ENCODE measurements at places on chromosomes 3 and 15. TPM values are rescaled to one million over a fixed set of nuclear protein-coding genes. Genes with fewer than 3 reads are reported as not detected.

The GOLGA6D gene
- total RNA-seq, result not detected

The SH2D7 gene
- total RNA-seq, result not detected

The SCAANT1 gene
- total RNA-seq, result not detected

GRCh38 chr3:44825264-44825925, 36.3 kb upstream of the TMEM42 start:
- peak; percentile 11 for DNase-seq

DNA sequence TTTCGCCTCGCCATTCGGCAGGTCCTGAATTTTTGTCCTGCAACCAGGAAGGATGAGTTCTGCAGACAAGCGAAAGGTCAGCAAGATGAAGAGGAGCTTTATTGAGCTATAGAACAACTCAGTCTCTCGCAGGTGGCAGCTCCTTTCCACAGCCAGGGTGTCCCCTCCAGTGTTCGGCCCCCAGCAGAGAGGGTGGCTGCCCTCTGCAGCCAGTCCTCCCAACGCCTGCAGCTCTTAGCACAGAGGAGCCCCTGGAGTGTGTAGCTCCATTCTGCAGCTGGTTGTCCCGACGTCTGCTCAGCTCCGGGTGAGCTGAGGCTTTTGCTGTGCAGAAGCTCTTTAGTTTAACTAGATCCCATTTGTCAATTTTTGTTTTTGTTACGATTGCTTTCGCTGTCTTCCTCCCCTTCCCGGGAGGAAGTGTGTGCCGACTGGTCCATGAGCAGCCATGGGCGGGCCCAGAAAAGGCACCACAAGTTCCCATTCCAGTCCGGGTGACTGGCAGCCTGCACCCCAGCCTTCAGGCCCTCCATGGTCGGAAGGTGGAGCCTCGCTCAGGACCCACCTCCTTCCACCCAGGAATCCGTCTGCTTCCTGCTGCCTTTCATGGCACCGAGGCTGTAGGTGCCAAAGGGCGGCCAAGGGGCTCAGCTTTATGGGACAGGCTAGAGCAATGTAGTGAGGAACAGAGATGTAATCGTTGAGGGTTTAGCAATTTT, 497.8 kb upstream of the CNTN4 start:
- DNase-seq, result no peak

- no peak for DNase-seq
Observed at GRCh38 chr3:100150473-100150872, 36.2 kb upstream of the FILIP1L start.

DNA sequence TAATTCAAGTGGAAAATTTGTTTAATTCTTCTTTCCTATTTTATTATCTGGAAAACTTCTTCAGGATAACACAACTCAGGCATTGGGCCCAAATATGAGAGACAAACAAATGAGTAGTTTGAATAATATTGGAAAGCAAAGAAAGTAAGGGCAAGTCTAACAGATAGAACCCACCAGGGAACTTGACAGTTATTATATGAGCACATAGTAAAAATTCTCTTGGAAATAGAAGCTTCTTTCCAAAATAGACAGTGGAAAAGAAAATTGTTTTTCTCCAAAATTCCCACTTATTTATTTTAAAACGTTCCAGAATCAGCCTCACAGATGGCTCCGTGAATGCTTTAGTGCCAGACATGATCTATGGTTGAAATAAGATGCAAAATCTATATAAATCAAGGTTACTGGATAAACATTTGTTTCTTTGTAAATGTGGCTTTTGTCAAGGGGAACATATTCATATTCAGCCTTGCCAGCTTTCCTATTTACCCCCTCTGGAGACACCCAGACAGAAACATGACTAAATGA, 23.9 kb downstream of the LDHAL6B start:
- no peak for DNase-seq

GRCh38 chr15:45205192-45205591, 17.4 kb upstream of the SHF start:
- peak; percentile 72 for DNase-seq

GRCh38 chr3:152621006-152621868, 213.7 kb upstream of the P2RY1 start:
- no peak for DNase-seq

- no peak for DNase-seq
Observed at GRCh38 chr3:83902787-83903533, 1055.8 kb upstream of the CADM2 start.

DNA sequence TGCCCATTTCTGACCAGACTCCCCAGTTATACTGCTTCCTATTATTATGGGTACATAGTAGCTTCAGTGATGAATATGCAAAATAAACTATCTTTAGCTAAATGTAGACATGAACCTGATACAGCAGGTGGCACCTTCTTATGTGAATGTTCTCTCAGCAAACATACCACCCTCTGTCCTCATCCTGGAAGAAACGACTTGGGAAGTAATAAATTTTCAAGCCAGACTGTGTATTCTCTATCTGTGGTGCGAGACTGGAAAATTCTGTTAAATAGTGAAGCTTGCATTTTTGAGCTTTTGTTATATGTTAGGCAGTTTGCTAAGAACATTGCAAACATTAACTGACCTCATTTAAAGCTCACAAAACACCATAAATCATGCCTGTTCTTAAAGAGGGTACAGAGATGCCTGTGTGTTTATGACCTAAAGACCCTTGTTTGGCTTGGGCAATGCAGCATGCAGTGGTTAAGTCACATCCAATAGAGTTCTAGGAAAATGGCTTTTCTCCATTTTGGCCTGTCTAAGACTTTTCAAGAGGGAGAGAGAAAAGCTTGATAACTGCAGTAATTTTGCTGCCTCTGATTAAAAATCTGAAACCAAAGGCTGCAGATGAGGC, 287.1 kb downstream of the NEK10 start:
- no peak for DNase-seq

DNA sequence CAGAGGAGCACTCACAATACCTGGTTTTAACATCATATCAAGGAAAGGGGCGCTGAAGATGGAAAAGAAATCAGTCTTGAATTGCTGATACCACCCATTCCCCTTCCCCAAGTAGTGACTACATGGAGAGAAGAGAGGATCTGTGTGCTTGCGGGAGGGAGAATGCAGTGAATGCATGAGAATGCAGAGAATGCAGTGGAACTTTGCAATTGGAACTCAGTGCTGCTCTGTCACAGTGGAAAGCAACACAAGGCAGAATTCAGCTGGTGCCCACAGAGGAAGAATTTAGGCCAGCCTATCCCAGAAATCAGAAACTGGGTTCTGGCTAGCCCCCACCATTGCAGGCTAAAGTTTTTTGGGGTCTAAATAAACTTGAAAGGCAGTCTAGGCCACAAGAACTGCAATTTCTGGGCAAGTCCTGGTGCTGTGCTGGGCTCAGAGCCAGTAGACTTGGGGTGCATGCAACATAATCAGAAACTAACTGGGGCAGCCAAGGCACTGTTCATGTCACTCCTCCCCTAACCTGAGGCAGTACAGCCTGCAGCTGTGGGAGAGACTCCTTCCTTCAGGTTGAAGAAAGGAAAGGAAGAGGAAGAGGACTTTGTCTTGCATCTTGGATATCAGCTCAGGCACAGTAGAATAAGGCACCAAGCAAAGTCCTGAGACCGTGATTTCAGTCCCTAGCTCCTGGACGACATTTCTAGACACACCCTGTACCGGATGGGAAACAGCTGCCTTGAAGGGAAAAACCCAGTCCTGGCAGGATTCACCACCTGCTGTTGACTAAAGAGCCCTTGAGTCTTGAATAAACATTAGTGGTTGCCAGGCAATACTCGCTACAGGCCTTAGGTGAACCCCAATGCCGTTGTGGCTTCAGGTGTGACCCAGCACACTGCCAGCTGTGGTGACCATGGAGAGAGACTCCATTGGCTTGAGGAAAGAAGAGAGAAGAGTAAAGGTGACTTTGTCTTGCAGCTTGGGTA, 329.3 kb downstream of the TBL1XR1 start:
- DNase-seq, result no peak

GRCh38 chr3:103794656-103795055, 1359.8 kb downstream of the ZPLD1 start:
- DNase-seq, result no peak

- no peak for DNase-seq
Observed at GRCh38 chr3:183396662-183397391, 31.6 kb downstream of the MCF2L2 start.

DNA sequence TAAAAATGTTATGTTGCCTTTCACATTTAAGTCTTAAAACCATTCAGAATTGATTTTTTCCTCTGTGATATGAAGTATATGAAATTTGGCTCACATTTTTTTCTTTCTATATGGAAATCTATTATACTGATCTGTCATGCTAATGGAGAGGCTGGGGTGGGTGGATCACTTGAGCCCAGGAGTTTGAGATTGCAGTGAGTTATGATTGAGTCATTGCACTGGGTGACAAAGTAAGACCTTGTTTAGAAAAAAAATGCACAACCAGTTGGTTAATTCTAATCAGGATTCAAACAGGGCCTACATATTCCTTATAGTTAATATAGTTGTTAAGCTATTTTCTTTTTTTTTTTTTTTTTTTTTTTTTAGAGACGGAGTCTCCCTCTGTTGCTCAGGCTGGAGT, 230.5 kb downstream of the MFSD1 start:
- no peak for DNase-seq

Data from Daoy (cell line).